Activated CD4-positive, alpha-beta T cell treated with anti-CD3 and anti-CD28 coated beads for 36 hours (primary cell): ENCODE measurements at places on chromosomes 1 and 21.

DNA sequence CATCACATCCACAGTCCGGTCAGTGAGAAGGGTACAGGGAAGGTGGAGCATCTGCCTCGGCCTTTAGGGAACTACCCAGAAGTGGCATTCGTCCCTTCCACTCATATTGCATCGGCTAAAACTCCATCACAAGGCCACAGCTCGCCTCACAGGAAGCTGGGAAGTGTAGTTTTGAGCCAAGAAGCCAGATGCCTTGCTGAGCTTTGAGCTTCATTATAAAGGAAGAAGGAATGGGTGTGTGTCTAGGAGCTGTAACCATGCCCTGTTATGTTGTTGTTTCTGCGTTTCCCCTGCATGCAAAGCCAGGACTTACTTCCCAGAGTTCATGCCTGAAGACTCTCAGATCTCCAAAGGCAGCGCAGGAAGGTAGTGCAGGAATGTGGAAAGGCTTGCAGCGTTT, 61.1 kb downstream of the OPTC start:
- no peak for DNase-seq

DNA sequence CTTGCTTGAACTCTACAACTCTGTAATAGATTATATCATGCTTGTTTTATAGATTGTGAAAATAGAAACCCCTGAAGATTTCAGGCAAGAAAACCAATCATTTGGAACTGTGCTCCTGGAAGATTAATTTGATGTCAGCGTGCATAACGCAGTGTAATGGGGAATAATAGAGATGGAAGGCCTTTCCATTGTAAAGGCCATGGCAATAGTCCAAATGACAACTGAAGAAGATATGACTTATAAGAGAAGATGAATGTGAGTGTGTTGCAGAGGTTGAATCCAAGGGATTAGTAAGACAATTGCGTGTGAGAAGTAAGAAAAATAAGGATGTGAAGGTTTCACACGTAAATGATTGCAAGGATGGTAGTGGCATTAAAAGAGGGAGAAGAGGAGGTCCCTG, 285.0 kb downstream of the DUSP10 start:
- no peak for DNase-seq

DNA sequence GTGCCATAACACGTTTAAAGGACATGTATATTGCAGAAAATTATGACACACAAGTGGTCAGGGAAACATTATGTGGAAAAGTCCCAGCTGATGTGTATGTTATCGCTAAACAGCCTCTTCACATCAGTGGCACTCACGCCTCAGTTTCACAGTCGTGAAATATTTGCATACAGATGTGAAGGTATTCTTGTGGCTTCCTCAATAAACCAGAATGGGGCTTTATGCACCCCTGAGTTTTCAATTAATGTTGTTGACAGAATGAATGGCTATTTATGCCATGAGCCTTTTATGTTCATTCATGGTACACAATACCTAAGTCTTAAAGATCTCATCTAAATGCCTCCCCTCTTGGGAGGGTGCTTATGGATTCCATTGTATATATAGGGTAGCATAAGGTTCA, 202.1 kb upstream of the ADGRL2 start:
- no peak for DNase-seq

GRCh38 chr1:70227439-70227838, 6.3 kb downstream of the SRSF11 start:
- DNase-seq: no peak

DNA sequence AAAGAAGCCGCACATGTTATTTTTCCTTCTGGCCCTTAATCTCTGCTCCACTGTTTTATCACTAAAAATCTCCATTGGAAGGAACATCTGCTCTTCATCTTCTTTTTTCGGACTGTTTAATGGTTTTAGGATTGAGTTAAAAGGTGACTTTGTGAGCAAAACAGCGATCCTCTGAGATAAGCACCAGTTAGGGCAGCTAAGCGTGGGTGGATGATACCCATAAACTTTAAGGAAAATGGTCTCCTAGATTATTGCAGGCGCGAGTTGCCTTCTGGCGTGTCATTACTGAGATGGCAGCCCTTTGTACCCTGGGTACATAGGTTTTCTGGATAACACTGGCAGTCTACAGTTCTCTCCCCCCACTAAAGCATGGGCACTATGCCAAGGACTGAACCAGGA, 44.0 kb upstream of the HMGB4 start:
- no peak for DNase-seq

DNA sequence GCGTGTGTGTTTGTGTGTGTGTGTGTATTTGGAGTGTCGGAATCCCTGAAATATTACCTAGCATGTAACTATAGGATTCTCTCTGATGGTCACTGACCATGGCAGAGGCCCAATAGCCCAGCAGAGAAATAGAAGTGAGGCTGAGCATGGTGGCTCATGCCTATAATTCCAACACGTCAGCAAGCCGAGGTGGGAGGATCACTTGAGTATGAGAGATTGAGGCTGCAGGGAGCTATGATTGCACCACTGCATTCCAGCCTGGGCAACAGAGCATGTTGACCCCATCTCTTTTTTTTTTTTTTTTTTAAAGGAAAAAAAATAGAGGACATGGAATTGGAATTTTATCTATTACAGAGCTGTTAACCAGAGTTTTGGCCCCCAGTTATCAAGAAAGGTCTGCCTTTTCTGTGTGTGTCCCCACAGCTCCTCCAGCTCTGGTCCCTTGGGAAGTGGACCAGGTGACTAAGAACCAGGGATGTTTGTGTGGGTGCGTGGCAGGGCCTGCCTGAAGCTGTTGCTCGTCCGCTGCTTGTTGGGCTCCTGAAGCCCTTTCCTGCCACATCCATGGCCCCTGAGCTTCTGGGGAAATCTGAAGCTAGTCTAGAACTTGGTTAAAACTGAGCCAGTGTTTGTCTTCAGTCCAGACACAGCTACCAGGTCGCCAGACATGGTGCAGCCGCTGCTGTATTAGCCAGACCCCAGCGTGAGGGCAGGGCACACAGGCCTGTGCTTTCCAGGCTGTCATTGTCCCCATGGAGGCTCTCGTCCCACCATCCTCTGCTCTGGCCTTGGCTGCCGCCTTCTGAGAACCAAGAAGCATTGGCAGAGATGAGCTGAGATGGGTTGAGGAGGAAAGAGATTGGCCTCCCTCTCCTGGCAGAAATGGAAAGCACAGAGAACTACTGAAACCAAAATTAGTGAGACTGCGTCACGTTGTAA, 25.5 kb downstream of the CAPN9 start:
- DNase-seq: no peak

DNA sequence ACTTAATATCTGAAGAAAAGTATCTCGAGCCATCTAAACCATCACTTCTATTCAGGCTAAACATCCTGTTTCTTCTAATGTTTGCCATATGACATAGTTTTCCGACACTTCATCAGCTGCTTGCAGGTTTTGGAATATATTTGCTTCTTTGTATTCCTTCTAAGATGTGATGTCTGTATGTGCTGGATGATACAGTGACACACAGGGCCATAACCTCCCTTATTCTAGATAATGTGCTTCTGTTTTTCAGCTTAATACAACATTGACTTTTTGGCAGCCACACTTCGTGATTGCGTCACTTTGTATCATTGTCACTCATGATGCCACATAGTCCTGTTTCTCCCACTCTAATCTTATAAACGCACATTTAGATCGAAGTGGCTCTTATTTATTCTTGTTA, 156.3 kb downstream of the CRB1 start:
- no peak for DNase-seq

- no peak for DNase-seq
Observed at GRCh38 chr1:84896279-84896678, 3.3 kb upstream of the LPAR3 start.

- no peak for DNase-seq
Observed at GRCh38 chr21:39010629-39011404, 172.4 kb downstream of the PSMG1 start.
